ENCODE measurements at places on chromosomes 5 and 9. TPM values are rescaled to one million over a fixed set of nuclear protein-coding genes. Genes with fewer than 3 reads are reported as not detected.

The SLC6A3 gene
- not detected for total RNA-seq

GRCh38 chr5:103408408-103408807, 149.8 kb downstream of the MACIR start:
- DNase-seq = no peak

The NXNL2 gene
- total RNA-seq = 1.3 TPM

DNA sequence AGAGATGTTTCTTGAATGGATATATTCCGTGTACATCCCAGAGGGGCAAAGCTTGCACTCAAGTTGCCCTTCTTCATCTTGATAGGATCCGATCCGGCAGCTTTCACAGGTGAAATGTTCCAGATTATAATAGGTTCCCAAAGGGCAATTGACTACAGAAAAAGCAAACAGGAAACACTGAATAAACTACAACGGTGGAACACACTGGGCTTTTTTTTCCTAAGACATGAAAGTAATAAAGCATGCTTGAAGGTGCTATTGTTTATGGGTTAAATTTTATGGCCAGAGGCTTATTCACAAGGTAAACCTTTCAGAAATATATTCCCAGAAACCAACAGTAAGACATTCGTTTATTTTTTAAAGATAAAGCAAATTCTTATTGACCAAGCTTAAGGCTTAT, 110.6 kb downstream of the SVEP1 start:
- DNase-seq = no peak

The SLC22A4 gene
- total RNA-seq = 4.1 TPM

The TLE4 gene
- total RNA-seq = 13.5 TPM

DNA sequence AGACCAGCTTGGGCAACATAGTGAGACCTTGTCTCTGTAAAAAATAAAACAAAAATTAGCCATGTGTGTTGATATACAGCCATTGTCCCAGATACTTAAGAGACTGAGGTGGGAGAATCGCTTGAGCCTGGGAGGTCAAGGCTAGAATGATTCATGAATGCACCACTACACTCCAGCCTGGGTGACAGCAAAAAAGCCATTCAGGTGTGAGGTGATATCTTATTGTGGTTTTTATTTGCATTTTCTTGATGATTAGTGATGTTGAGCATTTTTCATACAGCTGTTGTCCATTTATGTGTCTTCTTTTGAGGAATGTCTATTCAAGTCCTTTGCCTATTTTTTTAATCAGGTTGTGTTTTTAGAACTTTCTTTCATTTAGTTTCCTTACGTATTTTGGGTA, 23.2 kb downstream of the MTAP start:
- no peak for DNase-seq

The PCDHB5 gene
- total RNA-seq = 2.8 TPM

The PCDHGB3 gene
- 5.8 TPM for total RNA-seq

GRCh38 chr5:115377468-115378217, 81.2 kb upstream of the CCDC112 start:
- peak; percentile 89 for DNase-seq

The IL17B gene
- total RNA-seq = not detected

- no peak for DNase-seq
Observed at GRCh38 chr9:134902936-134903335, 14.8 kb downstream of the FCN1 start.

DNA sequence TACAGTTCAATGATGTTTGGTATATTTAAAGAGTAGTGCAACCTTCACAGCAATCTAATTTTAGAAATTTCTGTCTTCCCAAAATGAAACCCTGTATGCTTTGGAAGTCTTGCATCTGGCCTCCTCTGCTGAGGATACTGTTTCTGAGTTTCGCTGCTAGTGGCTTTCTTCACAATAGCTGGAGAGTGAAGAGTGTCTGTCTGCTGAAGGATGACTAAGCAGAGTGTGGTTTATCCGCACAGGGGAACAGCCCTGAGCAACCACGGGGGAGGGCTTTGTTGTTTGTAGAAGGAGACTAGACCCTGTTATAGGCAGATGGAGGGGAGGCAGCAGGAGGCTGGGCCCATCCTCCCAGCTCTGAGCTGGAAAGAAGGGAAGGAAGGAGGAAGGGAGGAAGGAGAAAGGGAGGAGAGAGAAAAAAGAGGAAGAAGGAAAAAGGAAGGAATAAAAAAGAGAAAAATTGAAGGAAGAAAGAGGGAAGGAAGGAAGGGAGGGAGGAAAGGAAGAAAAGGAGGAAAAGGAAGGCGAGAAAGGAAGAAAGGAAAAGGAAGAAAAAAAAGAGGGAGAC, 10.5 kb upstream of the IRX2 start:
- no peak for DNase-seq

The HSD17B3 gene
- total RNA-seq = 0.17 TPM

The FOXD4L5 gene
- total RNA-seq = under 0.01 TPM

DNA sequence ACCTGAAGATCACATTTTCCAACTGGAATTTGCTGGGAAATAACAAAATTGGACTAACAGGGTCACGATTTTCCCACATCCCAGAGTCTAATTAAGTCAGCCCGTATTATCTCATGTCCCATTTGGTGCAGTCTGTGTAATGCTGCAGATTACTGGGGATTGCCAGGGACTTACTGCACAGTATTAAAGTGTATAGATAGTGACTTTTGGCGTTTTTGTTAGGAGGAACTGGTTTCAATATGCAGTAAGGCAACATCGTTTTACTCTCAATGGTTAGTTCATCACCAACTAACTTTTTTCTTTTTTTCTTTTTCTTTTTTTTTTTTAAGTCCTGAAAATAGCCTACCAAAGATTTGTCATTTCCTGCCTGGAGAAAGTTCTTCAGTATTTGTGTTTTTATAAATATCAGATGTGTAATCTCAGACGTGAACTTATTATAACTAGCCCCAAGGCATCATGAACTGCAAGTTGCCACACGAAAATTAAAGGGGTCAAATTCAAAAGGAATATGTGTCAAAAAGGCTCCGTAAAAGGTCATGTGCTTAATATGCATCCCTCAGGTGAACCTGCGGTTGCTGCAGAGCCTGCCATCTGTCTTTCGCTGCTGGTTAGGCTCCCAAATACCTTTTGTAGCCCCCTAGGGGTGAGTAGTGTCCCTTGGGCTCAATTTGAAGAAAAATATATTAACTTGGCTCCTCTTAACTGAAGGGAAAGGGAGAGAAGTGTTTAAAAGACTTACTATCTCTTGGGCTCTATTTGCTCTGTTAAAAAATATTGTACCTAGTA, 176.7 kb upstream of the ADAMTSL1 start:
- peak; percentile 5 for DNase-seq

GRCh38 chr9:129040113-129040643, 3.8 kb downstream of the MIGA2 start:
- no peak for DNase-seq

The CCDC171 gene
- 4.6 TPM for total RNA-seq

GRCh38 chr5:157549283-157549629, 26.3 kb downstream of the ADAM19 start:
- no peak for DNase-seq
